Keratinocyte (primary cell): ENCODE measurements at places on chromosomes 4 and X.

DNA sequence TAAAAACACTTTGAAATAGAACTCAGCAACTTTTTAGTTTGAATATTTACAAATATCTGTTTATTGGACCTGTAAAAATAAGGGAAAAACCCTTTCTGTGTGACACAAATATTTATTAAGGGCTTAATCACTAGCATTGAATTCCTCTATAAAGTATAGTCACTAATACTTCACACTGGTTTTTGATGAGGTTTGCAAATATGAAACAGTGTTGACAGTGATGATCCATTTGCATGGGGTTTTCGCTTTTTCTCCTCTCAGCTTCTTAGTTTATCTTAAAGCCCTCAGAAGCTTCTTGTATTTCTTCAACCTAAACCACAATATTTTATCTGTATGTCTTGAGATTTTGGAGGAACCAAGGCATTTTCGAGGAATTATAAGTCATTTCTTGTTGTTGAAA lies 96.6 kb upstream of the TEX13A start:
- no peak for DNase-seq

DNA sequence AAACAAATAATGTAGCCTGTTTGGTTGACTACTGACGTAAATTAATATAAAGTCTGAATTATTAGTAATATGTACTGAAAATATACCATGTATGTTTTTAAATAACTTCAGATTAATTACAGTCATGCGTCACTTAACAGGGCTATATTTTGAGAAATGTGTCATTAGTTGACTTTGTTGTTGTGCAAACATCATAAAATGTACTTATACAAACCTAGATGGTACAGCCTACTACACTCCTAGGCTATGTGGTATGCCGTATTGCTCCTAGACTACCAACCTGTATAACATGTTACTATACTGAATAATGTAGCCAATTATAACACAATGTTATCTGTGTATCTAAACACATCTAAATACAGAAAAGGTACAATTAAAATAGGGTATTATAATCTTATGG lies 66.6 kb downstream of the RNF150 start:
- no peak for DNase-seq

DNA sequence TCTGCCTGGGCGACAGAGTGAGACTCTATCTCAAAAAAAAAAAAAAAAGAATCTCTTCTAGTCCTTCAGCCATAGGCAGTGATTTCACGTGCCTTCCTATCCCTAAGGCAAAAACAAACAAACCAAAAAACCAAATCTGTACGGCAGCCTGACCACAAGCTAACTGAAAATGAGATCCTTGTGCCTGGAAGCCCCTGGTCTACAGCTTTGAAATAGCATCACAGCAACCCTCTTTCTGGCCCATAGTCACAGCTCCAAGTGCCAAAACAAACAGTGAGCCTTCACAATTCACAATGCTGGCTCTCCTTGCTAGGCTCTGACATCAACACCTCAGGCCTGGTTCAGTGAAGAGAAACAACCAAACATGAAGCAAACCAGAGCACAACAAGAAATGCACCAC lies 46.1 kb downstream of the TMEM150C start:
- DNase-seq = no peak

GRCh38 chrX:65528705-65529340 lies 5.8 kb downstream of the LAS1L start:
- DNase-seq = no peak

- DNase-seq = no peak
These were observed 68.6 kb downstream of the DTHD1 start for GRCh38 chr4:36349938-36350549.

DNA sequence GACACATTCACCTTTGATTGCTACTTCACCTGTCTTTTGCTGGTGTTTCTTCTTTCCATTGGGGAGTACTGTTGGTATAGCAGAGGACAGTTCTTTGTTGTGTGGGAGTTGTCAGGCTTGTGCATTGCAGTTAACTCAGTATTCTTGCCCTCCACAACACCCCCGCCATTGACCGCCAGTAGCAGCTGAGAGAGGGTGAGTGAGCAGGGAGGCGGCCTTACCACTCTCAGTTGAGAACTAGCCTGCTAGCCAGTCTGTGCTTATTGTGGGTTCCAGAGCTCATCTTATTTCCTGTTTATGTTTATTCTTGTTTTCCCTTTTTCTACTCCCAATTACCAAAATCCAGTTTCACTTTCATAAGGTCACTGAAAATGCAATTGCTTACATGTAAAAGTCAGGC lies 52.2 kb downstream of the STIM2 start:
- no peak for DNase-seq

GRCh38 chr4:61922766-61923165 lies 722.6 kb downstream of the ADGRL3 start:
- DNase-seq = no peak

DNA sequence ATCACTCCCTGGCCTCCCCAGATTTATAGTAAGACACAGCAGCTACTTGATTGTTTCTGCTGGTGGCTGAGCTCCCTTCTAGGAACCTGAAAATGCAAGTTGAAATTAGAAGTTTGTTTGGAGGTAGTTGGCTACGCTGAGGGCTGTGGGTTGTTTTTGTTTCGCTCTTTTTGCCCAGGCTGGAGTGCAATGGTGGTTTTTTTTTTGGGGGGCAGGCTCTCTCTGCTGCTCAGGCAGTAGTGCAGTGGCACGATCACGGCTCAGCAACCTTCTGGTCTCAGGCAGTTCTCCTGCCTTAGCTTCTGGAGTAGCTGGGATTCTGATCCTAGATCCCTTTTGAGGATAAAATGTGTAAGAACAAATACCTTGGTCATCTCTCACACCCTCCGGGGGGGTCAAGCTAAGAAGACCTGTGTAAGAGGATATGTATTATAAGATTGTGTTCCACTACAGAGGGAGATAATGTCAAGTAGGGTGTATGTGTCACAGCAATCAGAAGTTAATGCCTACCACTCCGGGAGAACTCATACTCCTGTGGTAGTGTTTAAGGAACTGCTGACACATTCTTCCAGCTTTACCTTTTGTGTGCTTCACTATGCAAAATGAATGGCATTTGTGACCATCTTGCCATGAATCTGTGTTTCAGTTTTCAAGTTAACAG lies 9.7 kb downstream of the JADE1 start:
- no peak for DNase-seq

GRCh38 chr4:35167385-35167784 lies 1076.9 kb downstream of the ARAP2 start:
- no peak for DNase-seq

DNA sequence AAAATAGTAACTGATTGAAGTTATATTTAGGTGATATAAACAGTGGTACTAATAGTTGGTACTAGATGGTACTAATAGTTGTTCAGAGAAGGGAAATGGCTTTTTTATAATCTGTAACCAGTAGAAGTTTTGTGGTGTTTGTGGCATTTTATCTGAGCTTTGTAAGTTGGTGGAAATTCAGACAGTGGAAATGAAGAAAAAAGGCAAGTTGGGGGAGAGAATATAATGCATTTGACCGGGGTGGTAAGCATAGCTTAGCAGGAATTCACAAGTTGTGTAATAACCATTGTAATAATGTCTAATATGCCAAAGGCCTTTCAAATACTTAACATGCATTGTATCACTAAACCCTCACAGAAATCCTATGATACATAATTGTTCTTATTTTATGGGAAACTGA lies 36.3 kb downstream of the DTHD1 start:
- no peak for DNase-seq

DNA sequence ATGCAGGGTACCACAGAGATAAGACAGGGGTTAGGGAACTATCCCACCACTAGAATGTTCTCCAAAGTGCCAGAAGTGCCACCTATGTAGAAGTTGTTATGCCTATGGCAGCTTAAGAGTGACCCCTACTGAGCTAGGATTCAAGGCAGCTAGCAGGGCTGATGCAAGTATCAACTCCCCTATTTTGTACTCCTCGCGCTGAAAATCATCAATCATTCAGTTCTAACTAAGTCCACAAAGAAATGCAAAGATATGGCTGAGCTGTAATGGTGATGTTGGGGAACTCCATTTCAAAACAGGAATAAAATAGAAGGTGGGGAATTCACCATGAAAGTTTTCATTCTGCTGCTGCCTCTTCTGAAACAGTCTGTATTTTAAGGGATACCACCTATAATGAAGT lies 13.8 kb downstream of the ACSL4 start:
- DNase-seq = no peak

DNA sequence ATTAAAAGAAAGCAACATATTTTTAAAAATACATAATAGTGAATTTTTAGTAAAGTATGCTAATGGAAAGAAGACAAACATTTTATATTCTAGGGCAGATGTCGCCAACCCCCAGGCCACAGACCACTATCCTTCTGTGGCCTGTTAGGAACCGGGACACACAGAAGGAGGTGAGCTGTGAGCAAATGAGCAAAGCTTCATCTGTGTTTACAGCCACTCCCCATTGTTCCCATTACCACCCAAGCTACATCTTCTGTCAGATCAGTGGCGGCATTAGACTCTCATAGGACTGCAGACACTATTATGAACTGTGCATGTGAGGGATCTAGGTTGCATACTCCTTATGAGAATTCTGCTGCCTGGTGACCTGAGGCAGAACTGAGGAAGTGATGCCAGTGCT lies 37.0 kb upstream of the FAT4 start:
- DNase-seq = no peak
